ENCODE measurements at places on chromosomes 2 and 18.

DNA sequence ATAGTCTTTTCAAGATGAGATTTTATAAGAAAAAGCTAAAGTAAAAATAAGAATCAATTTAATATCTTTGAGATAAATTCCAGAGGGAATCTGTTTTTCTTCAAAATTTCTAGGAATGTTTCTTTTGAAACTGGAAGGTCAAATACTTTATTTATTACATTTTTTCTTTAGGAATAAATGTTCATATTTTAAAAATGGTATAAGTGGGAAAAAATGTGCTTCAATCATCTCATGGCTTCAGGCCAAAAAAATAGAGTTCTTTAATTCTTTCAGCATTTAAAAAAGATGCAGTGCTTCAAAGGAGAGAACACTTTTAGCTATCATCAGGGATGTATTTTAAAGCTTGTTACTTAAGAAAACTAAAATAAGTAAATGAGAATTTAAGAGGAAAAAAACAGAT is 110.6 kb downstream of the NEB start:
- no peak for DNase-seq

- no peak for DNase-seq
Measured at GRCh38 chr18:21085579-21086166, 25.9 kb downstream of the ROCK1 start.

GRCh38 chr2:216775043-216775453 is 79.7 kb upstream of the IGFBP5 start:
- no peak for DNase-seq

DNA sequence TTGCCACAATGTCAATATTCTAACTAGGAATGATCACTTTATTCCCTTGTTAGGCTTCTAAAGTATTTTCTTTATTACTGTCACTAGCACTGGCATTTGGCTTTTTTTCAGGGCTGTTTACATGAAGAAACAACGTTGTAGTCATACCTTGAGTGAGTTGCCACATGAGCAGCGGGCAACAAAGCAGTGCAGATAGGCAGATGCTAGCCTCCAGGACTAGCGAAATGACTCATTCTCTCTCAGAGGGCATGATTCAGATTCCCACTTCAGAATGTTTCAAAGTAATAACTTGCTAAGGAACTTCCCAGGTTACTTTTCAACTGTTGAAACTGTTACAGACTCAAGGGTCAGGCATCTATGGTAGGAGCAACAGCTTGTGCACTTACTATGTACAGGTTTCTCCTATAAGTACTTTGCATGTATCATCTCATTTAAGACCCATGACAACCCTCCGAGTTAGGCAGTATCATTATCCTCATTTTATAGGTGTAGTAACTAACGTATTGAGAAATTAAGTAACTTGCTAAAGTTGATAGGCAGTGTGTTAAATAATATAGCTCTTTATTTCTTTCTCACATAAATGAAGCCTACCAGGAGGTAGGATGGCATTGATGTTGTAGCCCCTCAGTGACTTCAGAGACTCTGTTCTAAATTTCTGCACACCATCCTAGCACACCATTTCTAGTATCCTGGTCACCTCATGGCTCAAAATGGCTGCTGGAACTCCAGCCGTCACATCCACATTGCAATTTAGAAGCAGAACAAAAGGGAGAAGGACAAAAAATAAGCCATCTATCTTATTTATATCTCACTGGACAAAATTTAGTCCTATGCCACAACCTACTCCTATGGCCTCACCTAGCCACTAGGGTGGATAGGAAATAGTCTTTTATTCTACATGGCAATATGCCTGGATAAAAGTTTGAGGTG is 83.3 kb downstream of the ICOS start:
- no peak for DNase-seq

DNA sequence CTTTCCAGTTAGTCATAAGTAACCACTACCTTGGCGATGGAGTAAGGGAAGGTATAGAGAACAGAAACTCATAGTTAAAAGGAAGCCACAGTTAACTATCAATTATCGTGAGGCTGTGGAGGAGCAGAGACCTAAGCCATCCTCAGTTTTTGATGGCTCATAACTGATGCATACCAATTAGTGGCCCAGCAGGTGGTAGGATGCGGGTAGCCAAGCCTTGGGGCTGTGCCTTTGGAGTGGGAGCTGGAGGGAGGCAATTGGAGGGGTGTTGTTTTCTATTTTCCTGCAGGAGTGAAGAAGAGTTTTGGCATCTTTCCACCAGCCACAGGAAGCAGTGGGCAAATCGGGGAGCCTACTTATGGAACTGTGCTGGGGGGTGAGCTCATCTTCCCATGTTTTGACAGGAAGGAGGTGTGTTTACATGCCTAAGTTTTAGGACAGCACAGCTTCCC is 194.8 kb downstream of the TPGS2 start:
- no peak for DNase-seq

GRCh38 chr2:65153515-65153914 is 23.6 kb upstream of the RAB1A start:
- DNase-seq, result no peak

DNA sequence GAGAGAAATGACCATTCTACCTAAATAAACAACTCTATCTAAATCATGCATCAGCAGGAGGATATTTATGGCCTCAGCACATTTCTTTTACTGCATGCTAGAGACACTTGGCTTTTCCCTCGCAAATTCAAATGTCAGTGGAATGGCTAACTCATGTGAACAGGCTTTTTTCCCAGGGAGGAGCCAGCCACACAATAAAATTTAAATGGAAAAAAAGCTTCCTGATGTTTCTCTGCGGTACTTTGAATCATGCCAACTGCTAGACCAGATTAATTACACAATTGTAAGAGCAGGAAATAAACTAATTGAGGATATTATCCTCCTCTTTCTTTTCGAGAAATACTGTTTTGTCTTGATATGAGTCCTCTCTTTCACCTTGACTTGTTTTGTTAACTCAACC is 676.3 kb downstream of the IRS1 start:
- no peak for DNase-seq

DNA sequence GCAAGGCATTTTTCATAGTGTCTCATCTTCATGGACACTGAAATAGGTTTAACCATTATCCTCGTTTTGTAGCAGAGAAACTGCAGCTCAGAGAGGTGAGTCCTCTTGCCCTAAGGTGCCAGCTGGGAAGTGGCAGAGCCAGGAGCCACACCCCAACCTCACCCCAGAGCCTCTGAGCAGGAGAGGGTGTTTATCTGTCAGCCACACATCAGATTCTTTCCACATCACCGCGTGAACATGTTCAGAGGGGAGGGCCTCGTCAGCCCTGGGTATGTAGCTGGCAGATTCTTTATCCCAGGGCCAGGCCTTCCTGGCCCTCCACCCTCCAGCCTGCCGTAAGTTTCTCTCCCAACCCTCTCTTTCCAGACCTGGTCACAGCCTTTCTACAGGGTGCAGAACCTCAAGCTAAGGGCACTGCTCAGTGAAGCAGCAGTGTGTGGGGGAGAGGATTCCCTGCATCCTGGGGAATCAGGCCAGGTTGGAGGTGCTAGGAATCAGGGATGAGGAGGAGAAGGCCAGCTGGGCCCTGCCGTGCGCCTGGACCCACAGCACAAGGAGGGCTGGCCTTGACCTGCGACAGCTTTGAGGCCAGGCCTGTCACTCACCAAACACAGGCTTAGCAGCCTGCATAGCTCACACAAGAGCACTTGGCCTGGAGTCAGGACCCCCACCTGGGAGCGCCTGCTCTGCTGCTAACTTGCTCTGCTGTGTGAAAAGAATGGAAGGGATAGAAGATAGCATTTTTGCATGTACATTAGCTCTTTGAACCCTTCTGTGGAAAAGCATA is 111.3 kb upstream of the MCFD2 start:
- no peak for DNase-seq

- no peak for DNase-seq
Measured at GRCh38 chr2:151423760-151424159, 14.1 kb downstream of the RIF1 start.

DNA sequence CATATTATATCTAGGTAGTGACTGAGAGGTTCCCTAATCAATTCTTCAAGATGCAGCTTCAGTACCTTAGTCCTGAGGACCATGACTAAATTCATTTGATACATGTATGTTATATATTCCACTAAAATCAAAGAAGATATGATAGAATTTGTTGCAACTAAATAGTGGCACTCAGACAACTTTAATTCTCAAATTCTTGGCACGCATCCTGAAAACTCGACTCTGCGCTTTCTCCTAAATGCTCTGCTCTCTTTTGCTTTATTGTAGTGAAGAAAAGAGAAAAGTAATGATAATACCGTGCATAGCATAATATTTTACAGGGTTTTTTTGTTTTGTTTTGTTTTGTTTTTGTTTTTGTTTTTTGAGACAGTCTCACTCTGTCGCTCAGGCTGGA is 475.3 kb downstream of the ARHGAP15 start:
- no peak for DNase-seq

DNA sequence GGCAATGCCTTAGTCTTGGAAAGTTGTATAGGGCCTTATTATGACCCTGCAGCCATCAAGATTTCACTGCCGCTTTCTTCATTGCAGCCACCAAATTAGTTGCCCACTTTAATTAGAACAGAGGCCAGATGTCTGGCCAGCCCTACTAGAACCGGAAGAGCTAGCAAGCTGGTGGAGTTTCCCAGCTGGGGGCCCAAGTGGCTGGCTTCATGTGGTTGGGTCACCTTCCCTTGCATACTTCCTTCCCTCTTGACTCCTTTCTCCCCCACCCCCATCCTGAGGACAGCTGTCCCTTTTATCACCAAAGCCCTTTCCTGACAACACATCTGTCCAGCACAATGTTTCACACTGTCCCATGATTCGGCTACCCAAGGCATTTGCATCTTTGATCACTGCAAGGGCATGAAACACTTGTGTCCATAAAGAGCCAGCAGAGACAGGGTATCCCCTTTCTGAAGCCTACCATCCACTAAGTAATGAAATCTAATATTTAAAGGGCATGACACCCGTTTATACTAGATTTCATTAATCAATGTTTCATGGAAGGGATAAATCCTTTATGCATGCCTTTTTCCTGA is 187.2 kb downstream of the BCL11A start:
- peak; percentile 35 for DNase-seq

DNA sequence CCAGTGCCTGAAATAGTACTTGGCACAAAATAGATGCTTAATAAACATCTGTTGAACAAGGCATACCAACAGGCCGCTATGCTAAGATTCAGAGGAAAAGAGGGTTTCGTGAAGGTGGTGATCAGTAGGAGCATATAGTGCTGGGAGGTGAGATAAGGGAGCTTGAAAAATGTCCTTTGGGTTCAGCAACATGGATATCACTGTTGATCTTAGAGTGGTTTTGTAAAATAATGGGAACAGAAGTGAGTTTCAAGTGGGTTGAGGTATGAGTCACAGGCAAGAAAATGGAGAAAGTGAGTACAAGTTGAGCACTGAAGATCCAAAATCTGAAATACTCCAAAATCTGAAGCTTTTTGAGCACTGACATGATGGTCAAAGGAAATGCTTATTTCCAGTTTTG is 4.4 kb downstream of the CENPO start:
- no peak for DNase-seq

DNA sequence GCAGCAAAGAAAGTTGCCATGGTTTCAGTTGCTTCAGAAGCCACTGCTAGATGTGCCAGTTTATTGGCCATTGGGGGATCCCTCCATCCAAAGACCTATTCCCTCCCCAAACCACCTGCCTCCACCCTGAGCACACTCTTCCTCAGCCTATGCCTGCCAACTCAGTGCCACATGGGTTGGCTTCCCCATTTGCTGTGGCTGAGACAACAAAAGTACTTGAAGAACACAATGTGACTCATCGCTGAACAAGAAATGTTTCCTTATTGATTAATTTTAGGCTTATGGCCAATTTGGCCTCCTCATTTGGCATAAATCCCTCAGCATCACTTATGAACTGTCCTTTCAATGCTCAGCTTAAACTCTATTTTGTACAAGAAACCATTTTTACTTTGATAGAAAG is 215.9 kb downstream of the TMEM247 start:
- peak; percentile 80 for DNase-seq

- no peak for DNase-seq
Measured at GRCh38 chr2:61722800-61723199, 131.1 kb downstream of the FAM161A start.

DNA sequence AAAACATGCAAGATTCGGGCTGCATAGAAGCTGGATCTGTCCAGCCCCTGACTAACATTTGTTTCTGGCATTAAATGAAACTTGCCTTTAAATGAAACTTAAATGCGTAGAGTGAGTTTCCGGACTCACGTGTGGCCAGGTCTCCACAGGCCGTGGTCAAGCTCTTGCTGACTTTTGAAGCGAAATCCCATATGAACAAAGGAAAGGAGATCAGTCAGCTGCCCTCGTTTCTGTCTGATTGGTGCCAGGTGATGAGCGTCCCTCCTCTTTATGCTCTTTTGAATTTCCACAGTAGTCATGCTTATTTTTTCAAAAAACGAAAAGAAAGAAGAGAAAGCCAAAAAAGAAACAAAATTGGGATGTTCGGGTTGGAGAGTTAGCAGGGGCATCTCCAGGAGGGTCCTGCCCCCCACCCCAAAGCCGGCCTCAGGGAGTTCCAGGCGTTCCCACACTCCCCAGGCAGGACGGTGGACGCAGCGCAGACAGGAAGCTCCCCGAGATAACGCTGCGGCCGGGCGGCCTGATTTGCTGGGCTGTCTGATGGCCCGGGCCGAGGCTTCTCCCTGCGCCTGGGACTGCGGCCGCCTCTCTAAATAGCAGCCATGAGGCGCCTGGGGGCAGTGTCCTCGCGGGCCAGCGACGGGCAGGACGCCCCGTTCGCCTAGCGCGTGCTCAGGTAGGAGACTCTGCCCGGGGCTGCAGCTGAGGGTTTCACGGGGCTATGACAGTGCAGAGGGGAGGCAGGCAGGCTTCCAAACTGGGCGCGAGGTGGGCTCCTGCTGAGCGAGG is at the start of gene COLEC11:
Gene COLEC11, plus strand, starts transcription at position 620 of the 789 bp plus-strand sequence. CDS start 9,229 bp downstream, outside the sequence.
- DNase-seq, result no peak

DNA sequence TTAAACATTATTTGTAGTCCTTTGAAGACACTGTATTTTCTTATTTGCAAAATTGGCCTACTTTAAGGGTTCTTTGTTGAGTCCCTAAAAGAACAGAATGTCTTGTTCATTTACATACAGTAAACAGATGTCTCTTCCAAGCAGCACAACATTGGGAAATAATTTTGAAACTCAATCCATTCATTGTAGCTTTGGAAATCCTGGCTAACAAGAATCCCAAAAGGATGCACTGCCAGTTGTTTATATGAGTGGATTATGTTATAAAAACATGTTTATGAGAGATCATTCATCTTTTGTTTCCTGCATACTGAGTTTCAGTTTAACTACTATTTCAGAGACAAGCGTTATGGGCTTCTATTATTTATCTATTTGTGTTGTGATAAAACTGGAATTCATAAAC is 499.3 kb downstream of the PID1 start:
- no peak for DNase-seq

GRCh38 chr2:181036848-181037603 is 56.6 kb downstream of the UBE2E3 start:
- no peak for DNase-seq

DNA sequence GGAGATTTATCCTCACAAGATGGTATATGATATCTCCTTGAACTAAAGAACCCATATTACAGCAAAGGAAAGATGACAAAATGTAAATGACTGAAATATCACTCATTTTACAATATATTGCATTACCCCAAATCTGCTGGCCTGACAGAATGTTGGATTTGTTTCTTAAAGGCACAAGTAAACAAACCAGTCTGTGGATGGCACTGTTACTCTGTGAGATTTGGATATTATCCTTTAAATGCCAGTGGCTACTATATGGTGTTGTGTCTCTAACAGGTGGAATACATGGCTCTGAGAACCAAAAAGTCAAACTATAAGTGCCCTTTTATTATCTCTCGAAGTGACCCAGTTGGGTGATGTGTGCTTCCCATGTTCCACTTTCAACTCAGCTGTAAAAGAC is 125.7 kb downstream of the PDE1A start:
- DNase-seq, result no peak

- no peak for DNase-seq
Measured at GRCh38 chr18:46362533-46362932, 258.3 kb downstream of the HAUS1 start.
